ENCODE measurements at places on chromosomes 13 and 19. TPM values are rescaled to one million over a fixed set of nuclear protein-coding genes. Genes with fewer than 3 reads are reported as not detected.
A peak's percentile ranks its signal among the peaks of the same experiment; 100 is the strongest.

GRCh38 chr13:43744261-43745031 lies 42.3 kb downstream of the ENOX1 start:
- DNase-seq, result no peak

- DNase-seq, result no peak
Measured at GRCh38 chr13:51619614-51620013, 35.4 kb downstream of the WDFY2 start.

DNA sequence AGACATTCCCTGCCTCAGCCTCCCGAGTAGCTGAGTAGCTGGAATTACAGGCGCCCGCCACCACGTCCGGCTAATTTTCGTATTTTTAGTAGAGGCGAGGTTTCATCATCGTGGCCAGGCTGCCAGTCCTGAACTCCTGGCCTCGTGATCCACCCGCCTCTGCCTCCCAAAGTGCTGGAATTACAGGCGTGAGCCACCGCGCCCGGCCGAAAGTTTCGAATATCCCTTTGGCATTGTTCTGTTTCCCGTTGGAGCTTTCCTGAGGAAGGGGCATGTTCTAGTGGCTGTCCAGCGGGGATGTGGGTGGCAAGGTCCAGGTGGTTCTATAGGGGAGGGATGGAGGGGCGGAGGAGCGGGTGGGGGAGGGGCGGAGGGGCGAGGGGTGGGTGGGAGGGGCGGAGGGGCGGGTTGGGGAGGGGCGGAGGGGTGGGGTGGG lies 2.1 kb upstream of the BSG start:
- DNase-seq, result no peak

GRCh38 chr19:49333811-49334288 lies 1.4 kb upstream of the CD37 start:
- peak; percentile 50 for DNase-seq

DNA sequence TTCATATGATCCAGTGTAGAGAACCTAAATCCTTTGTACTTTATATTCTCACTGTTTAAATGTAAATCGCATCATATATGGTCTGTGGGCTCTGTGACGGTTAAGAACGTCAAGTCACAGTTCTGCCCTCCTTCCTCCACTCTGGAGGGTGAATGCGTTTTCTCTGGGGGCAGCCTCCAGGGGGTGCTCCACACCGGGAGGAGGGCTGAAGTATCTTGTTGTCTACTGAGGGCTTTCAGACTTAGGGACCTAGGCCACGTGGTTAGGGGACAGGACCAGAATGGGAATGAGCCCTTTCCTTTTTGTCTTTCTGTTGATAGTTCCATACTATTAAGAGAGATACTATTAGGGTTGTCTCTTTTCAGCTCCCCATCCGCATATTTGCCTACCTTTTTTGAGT lies 504.9 kb downstream of the FGF9 start:
- DNase-seq, result no peak

GRCh38 chr13:108561149-108561548 lies 68.3 kb upstream of the MYO16 start:
- DNase-seq, result peak; percentile 79

- peak; percentile 53 for DNase-seq
Measured at GRCh38 chr19:18155095-18156087, 2.4 kb downstream of the PIK3R2 start.

DNA sequence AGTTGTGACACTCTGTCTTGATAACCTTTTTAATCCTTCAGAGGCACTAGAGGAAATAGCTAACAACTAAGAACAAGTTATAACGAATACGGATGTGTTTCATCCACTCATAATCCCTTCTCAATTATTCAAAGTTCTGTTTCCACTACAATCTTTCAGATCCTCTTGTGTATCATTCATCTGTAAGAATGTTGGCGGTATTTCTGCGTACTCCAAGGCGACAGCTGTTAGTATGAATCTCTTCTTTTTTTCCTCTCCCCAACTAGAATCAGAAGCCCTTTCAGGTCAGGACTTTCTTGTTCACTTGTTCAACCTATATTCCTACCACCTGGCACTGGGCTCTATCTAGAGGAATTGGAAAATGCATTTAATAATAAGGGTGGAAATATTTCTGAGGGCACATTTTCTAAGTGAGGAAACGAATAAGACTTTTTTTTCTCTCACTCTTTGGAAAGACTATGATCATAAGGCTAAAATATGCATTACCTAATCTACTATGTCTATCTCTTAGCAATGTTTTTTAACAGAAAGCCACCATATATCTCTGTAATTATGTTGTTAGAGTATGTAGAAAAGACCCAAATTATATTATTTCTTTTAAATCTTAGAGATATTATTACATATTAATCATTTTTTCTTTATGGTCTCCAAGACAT lies 492.9 kb downstream of the PCDH20 start:
- no peak for DNase-seq

DNA sequence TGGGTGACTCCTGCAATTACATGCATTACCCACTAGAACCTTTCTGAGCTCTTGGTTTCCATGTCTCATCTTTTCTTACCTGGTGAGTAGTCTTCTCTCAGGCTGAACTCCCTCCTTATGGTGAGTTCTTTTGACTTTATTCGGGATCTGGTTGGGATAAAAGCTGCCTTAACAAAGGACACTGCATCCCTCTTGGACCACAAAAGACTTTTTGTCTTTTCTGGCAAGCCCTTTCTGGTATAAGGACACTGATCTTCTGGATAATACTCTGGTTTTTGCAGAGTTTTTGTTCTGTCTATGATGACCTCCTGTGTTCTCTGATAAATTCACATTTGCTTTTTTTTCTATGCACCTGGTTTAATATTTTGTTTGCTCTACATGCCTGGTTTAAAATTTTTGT lies 66.7 kb downstream of the SLITRK1 start:
- no peak for DNase-seq

DNA sequence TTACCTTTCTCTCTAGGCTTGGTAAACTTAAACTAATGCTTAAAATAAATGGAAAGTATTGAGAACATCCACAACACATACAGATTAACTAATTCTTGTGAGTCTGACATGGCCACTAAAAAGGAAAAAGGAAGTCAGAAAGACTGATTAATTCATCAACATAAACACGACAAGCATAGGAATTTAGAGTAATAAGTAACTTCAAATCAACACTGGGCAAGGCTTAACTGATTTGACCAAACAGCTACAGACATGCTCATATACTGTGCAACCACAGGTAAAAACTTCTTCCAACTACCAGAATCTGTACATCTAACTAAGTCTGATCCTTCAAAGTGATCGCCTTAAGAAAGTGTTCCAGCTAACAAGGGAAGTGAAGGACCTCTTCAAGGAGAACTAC lies 20.5 kb downstream of the UGGT2 start:
- DNase-seq, result no peak

DNA sequence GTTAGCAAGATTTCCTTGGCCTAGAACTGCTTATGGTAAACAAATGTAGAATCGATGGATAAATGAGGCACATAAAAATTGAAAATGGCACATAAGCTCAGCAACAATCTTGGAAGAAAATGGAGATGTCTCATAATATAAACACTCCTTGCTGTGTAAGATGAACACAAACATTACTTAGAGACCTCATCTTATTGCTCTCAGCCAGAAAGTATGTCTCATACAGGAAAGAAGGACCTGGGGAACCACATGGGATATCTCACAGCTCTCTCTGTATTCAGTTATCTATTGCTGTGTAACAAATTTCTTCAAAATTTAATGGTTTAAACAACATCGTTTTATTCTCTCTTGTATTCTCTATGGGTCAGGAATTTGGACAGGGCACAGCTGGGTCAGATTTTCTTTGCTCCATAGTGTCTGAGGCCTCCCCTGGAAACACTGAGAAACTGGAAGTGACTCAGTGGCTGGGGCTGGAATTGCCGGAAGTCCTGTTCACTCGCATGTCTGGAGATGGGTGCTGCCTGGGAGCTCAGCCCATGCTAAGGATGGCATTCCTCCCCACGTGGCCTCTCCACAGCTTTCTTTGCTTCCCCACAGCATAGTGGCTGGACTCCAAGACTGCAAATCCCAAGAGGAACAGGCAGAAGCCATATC lies 105.1 kb downstream of the NUFIP1 start:
- DNase-seq, result no peak

- DNase-seq, result no peak
Measured at GRCh38 chr13:20609145-20609544, 42.2 kb downstream of the IFT88 start.

GRCh38 chr19:23946569-23946968 lies 31.9 kb downstream of the ZNF726 start:
- DNase-seq, result no peak

GRCh38 chr13:46778890-46779289 lies 18.1 kb downstream of the ESD start:
- DNase-seq, result no peak

GRCh38 chr13:46598140-46598819 lies 45.3 kb downstream of the LRCH1 start:
- DNase-seq, result no peak

DNA sequence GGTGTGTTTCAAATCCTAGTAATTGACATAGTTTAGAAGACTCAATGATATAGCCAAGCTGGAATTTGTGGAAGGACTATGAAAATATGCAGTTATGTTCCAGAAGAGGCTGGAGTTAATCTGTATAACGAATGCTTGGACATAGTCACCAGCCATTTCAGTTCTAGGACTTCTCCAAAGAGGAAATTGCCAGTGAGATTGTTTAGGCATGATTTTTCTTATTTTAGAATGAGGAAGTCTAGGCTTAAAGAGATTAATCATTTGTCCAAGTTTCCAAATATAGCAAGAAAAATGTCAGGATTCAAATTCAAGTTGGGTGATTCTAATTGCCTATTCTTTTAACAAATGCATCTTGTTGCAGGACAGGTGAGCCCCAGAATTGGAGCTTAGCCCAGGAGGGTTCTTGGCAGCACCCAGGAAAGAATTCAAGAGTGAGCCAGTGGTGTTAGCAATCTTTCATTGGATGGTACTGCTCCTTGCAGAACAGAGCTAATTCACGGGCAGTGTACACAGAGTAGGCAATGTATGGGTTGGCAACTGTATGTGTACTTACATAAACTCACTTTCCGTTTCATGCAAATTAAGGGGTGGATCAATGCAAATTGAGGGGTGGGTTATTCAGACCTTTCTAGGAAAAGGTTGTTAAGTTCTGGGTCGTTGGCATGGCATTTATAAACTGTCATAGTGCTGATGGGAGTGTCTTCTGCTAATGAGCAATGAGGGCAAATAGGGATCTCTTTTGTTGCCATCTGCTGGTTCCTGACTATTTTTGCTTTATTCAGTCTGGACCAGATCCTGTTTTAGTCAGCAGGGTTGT lies 763.1 kb upstream of the SLITRK1 start:
- no peak for DNase-seq

DNA sequence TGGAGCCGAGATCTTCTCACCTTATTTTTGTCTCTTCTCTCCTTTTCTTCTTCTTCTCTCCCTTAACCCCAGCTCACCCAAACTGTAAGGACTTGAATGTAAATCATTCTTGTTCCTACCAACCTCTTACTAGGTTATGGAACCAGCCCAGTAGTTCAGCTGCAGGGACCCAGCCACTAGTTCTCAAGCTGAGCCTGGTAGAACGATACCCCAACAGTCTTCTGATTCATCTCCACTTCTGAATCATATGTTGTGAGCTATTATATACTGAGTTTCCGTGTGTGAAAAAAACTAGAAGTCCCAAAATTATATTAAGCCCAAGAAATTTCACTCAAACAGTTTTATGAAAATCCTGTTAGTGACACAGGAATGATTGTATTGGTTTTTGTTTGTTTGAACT lies 67.7 kb downstream of the DCT start:
- no peak for DNase-seq

DNA sequence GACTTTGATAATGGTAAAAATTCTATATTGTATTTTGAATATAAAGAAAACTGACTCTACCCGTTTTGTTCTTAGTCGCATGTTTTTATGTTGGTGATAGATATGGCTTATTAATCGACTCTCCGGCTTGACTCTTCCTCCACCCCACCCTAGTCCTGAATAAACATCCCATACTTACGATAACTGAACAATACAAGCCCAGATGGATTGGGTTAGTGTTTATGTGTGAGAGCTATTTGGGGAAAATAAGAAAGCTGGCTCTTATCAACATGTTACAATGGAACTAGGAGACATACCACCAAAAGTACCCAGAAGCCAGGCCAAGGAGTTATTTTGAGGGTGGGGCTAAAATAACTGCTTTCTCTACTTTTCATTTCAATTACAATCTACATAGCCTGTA lies 796.3 kb downstream of the DIAPH3 start:
- no peak for DNase-seq

GRCh38 chr19:34391813-34392212 lies 12.4 kb upstream of the PDCD2L start:
- DNase-seq, result no peak

DNA sequence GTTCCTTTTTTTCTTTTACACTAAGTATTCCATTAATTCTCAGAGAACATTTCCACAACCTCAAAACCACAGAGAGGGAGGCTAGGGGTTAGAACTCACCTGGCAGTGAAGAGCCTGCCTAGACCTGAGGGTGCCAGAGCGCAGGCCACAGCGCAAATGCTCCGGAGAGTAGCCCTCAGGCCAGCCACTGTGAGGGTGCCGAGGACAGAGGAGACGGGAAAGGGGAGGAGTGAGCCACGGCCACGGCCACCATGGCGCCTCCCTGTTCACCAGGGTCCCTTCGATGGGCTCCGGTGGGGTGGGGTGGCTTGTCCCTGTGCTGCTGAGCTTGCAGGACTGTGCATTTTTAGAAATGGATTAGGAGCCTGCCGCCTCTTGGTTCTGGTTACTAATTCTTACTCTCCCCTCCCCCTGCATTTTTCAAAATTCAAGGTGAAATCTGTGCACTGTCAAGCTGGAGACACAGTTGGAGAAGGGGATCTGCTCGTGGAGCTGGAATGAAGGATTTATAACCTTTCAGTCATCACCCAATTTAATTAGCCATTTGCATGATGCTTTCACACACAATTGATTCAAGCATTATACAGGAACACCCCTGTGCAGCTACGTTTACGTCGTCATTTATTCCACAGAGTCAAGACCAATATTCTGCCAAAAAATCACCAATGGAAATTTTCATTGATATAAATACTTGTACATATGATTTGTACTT lies 58.8 kb downstream of the GGACT start:
- peak; percentile 31 for DNase-seq

DNA sequence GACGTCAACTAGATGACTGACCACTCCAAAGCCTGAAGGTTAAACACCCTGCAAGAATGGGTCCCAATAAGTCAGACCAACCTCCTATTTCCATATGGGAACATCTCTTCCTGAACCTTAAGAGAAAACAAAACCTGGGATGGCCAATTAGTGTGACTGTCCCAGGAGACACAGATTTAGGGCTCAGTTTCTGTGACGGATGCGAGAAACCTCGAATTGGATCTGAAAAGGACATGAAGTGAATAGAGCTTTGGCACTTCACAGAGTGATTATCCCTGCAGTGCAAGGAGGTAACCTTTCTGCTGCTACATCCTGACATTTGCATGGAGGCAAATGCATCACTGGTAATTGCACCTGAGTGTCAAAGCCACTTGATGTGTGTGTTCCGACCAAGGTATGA lies 442.2 kb upstream of the KLF12 start:
- DNase-seq, result no peak

Gene WDR88
- total RNA-seq, result not detected

Gene MPV17L2
- total RNA-seq, result 8.6 TPM

Gene SHD
- 8.8 TPM for total RNA-seq

Gene ZNF765
- 3.9 TPM for total RNA-seq

Gene FAM187B
- total RNA-seq, result not detected

Gene MYH14
- total RNA-seq, result 70.5 TPM

Gene TMEM238
- total RNA-seq, result 26.6 TPM
